ENCODE measurements at places on chromosomes 3 and 15.
A peak's percentile ranks its signal among the peaks of the same experiment; 100 is the strongest.

DNA sequence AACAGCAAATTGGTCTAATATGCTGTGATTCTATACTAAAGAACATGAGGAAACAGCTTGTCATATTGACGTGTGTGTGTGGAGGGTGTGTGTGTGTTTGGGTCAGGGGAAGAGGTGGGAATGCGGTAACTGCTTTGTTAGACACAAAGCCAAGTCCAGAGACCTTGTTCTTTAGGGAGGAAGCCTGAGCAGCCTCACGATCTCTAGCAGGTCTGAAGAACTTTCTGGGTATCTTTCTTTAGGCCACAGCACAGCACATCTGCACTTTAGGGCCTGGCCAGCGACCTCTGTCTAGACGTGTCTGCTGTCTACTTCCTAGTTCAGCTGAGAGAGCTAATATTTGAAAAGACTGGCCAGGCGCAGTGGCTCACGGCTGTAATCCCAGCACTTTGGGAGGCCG, 220.0 kb upstream of the TPRG1 start:
- DNase-seq, result no peak

GRCh38 chr3:70011582-70011981, 12.0 kb downstream of the SAMMSON start:
- DNase-seq, result no peak

GRCh38 chr15:66043264-66043663, 174.0 kb downstream of the RAB11A start:
- DNase-seq, result no peak

DNA sequence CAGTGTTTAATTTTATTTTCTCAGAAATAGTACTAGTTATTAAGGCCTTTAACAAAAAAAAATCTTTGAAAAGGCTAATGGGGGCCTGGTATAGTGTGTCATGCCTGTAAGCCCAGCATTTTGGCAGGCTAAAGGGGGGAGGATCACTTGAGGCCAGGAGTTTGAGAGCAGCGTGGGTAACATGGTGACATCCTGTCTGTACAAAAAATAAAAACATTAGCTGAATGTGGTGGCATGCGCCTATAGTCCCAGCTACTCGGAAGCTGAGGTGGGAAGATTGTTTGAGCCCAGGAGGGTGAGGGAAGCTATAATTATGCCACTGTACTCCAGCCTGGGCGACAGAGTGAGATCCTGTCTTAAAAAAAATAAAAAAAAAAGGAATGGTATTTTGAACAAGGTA, 61.9 kb downstream of the TRAK1 start:
- DNase-seq, result no peak

GRCh38 chr3:123884203-123884831, at the start of gene MYLK:
MYLK (minus strand) TSS chr3:123884332; CDS start chr3:123793841, 90,491 bp downstream.
- DNase-seq, result peak; percentile 52

- DNase-seq, result no peak
These were observed 349.4 kb downstream of the DOCK3 start for GRCh38 chr3:51024121-51024520.

DNA sequence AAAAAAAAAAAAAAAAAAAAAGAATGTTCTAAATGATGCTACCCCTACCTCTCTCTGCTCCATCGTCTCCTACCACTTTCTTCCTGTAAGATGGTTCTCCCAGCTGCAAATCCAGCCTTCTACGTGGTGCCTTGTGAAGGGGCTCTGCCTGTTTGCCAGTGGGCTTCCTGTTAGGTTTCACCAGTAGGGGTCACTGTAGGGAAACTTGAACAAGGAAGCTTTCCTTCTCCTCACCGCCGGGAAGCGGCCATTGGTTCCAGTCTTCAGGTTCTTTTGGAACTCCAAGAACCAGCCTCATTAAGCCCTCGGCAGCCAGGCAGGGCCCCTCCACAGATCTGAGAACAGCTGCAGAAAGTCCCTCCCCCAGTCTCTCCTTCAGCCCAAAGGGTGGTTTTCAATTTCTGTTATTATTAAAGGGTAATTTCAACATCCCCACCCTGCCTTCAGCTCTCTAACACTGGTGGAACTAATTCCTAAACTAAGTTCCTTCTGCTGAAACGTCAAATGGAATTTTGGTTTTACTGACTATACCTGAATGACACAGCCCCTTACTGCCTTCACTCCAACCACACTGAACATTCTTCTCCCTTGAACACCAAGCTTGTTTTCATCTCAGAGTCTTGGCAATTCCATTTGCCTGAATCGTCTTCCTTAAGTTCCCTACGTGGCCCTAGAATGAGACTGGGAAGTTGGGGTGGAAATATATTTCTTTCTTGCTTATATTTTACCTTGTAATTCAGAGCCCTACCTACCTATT, 13.5 kb downstream of the MCCC1 start:
- peak; percentile 11 for DNase-seq

- peak; percentile 1 for DNase-seq
These were observed 415.2 kb downstream of the RAP2B start for GRCh38 chr3:153577059-153577736.

- DNase-seq, result no peak
These were observed 98.8 kb upstream of the HACD2 start for GRCh38 chr3:123683505-123684154.

- no peak for DNase-seq
These were observed 182.8 kb downstream of the ROBO2 start for GRCh38 chr3:77222701-77223100.

- DNase-seq, result peak; percentile 81
These were observed 4.3 kb upstream of the LSMEM2 start for GRCh38 chr3:50274371-50275104.

GRCh38 chr15:99224372-99225214, 24.8 kb downstream of the TTC23 start:
- DNase-seq, result no peak

GRCh38 chr3:184821034-184821433, 9.1 kb downstream of the VPS8 start:
- DNase-seq, result no peak

DNA sequence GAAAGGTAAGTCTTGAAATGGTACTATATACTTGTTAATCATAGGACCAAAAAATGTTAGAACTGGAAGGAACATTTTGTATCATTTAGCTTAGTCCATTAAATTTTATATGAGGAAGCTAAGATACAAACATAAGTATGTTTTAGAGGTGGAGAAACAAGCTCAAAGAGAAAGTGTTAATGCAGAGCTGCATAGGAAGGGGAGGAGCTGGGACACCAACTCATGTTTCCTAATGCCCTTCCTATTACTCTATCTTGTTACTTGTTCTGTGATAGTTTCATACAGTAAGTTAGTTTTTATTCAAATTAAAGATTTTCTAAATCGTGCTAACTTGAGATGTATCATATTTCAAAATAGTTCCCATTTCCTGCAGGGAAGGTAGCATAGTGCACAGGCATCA, 7.4 kb downstream of the SLC35A5 start:
- DNase-seq, result no peak

- no peak for DNase-seq
These were observed at the start of gene ADAMTSL3 for GRCh38 chr15:83653639-83654378. ADAMTSL3 (plus strand) TSS chr15:83654123; CDS start chr15:83655762, 1,639 bp downstream.

DNA sequence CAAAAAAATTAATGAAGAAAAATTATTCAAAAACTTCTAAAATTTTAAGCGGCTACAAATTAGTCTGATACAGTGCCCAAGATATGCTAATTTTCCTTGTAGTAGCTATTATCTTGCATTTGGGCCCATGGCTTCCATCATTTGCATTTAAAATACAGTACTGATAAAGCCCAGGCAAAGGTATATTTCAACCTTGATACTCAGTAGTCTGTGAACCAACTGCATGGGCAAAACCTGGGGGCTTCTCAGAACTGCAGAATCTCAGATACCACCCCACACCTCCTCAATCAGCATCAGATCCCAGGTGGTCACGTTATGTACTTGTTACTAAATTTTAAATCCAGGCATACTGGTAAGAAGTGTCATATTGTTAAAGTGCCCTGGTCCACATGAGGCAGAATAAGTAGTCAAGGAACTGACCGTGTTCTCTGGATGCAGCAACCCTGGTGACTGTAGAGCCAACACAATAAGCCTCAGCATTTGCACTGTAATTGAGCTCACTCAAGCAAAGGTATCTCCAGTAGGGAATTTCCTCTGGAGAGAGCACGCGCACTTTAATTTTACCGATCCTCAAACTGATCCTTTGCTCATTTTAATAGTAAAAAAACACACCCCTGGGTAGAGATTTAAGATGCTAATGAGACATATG, 31.9 kb downstream of the ZNF385D start:
- no peak for DNase-seq

DNA sequence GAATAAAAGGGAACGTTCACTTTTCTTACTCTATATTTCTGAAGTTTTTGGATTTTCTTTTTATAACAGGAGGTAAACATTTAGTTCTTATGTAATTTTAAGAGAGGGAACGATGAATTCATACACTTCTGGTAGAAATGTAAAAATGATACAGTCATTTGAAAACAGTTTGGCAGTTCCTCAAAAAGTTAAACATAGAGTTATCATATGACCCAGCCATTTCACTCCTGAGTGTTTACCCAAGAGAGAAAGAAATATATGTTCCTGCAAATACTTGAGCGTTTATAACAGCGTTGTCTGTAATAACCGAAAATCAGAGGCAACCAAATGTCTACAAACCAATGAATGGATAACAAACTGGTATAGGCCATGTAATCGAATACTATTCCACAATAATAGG, 20.8 kb upstream of the CCR9 start:
- no peak for DNase-seq

- no peak for DNase-seq
These were observed 51.9 kb downstream of the EPHB1 start for GRCh38 chr3:134846911-134847317.

GRCh38 chr15:71201477-71201876, 86.2 kb downstream of the THSD4 start:
- no peak for DNase-seq

- DNase-seq, result no peak
These were observed 17.3 kb downstream of the HDAC11 start for GRCh38 chr3:13497386-13497785.

All from activated T-cell treated with anti-CD3 and anti-CD28 coated beads, Interleukin-2, amount 50 U/mL, for 72 hours (primary cell).